ENCODE measurements at places on chromosomes 2 and 18.
A peak's percentile ranks its signal among the peaks of the same experiment; 100 is the strongest.

DNA sequence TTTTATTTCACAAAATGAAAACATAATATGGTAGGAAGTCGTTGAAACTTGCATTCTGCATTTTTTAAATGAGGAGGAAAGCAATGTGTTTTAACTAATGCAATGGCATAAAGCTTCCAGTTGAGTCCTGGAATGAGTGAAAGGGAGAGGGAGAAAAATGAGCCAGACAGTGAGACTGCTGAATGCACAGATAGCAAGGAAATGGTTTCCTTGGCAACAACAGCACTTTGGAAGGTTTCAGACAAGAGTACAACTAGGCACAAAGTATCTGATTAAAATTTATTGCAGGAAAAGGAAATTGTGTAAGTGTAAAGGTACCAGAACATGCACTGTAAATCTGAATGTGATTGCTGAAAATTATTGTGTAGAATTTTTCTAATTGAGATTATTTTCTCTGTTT lies 320.1 kb upstream of the KYNU start:
- no peak for DNase-seq

DNA sequence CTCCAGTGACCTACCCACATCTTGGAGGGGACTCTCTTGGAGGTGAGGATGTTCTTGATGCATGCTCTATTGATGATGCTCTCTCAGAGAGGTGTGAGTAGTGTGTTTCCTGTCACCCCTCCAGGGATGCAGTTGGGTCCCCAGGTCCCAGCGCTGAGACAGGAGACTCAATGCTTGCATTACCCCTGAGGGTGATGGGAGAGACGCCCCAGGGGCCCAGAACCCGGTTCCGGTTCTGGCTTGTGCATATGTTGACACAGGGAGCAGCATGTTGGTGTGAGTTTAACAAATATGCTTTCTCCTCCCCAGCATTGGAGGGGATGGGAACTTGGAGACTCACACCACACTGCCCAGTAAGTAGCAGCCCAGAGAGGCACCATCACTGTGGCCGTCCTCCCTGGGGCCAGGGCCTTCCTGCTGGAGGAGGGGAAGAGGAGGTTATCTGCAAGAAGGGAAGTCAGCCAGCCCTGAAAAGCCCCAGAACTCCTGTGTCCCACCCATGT lies 124.5 kb downstream of the PLB1 start:
- DNase-seq: no peak

- no peak for DNase-seq
Observed at GRCh38 chr2:9087121-9087681, 83.7 kb upstream of the MBOAT2 start.

DNA sequence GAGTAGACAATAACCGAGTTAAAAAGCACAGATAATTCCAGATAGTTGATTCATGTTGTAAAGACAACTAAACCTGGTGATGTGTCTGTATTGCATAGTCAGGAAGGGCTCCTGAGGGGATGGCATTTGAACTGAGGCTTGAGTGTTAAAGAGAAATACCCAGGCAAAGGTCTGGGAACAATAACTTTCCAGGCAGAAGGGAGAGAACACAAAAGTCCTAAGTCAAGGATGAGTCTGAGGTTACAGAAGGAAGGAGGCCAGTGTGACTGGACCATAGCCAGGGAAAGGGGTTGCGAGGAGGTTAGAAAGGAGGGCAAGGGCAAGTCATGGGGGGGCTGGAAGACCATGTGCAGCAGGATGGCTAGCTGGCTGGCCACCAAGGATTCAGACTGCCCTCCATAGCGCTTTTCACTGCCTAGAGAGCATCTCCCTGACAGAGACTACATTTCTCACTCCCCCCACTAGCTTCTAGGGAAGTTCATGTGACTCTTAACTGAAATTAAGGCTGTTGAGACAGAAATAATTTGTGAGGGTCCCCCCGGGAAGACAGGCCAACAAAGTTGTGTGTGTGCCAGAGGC lies 135.5 kb upstream of the CREB1 start:
- DNase-seq: no peak

DNA sequence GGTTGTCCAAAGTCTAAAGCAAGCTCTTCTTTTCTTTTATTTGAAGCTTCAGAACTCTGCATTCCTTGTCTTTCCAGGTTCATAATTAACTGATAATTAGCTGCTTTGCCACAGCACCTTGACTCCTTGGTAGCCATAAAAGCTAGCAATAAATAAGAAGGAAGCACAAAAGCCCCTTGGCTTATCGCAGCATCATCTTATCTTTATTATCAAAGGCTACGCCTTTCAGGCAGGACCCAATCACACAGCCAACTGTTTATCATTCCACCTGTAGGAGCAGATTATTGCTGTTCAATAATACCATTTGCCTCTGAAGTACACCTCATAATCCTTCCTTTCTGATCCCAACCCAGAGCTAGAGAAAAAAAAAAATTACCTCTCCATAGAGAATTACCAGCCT lies 489.2 kb downstream of the SATB2 start:
- DNase-seq: no peak

DNA sequence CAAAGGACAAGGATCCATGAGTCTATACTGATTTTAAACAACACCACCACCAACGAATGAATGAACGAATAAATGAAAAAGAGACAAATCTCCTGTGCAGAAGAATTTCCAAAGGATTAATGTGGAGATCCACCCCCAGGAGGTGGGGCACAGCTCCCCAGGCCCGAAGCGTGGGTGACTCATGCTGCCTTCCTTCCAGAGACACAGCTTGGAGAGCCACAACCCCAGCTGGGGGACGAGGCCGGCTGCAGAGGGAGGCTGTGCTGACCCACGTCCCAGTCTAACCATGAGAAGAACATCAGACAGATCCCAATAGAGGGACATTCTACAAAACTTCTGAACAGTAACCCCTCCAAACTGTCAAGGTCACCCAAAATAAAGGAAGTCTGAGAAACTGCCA lies 557.3 kb upstream of the SALL3 start:
- no peak for DNase-seq

DNA sequence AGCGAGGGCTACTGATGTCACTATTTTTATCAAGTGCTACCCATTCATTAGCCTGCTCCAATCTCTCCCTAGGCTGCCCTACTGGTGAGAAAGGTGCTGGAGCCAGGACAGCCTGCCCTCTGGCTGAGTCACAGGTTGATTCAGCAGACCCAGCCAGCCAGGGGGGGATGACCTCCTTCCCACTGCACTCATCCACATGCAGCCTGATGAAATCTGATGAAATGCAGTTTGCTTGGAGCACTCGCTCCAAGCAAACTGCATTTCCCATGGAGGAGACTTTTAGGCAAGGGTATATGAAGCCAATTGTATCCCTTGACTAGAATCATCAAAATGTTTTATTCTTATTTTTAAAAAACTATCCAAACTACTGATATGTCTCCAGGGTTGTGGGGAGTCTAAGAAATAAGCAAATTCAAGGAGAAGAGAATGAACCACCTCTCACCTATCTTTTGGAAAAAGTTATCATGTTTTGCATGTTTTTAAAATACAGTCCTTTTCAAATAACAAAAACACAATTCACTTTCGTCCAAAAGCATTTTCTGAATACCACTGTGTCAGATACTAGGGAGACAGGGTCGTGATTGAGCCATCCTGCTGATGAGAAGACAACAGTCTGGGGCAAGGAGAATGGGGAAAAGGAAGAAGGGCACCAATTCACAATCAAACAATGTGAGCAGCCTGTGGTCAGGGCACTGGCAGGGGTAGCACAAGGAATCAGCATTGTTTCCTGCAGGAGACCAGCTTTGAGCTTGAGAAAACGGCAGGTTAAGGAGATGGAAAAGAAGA lies 128.3 kb downstream of the AFF3 start:
- DNase-seq: no peak

GRCh38 chr2:110674620-110675555 lies 3.0 kb downstream of the BUB1 start:
- peak; percentile 42 for DNase-seq

- no peak for DNase-seq
Observed at GRCh38 chr18:2468051-2468450, 103.3 kb downstream of the METTL4 start.

DNA sequence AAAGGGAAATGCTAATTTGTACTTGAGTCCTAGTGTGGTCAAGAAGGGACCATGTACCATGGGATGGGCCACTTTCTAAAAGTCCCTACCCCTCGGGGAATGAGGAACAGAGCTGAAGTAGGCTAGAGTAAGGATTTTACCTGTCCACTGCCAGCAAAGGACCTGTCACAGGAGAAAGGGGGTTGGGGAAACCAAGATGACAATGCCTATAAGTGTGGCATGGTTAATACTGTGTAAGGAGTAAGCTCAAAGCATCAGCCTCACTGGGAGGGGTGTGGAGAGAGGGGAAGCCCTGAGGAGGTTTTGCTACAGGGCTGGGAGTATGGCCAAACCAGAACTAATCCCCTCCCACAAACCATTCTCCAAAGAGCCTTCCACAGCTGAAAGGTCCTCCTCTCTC lies 15.8 kb downstream of the GKN2 start:
- DNase-seq: no peak

- DNase-seq: no peak
Observed at GRCh38 chr2:145380436-145381017, 860.6 kb upstream of the ZEB2 start.

DNA sequence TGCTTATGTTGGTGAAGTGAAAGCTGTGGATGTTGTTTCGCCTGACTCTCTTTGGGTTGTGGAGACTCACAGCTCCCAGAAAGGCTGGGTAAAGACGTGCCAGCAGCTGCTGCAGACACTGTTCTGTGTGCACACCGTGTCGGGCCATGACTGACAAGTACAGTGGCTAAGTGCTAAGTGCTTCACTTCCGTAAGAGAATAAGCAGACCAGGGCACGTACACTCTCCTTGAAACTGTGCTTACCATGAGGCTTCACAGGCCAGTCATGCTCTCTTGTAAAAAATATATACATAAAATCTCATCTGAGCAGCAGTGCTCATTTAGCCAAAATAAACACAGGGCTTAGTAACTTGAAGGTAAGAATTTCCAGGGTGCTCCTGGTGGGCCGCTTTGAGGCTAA lies 86.0 kb downstream of the NRP2 start:
- no peak for DNase-seq

- DNase-seq: no peak
Observed at GRCh38 chr2:219611306-219611705, 13.6 kb downstream of the STK11IP start.

DNA sequence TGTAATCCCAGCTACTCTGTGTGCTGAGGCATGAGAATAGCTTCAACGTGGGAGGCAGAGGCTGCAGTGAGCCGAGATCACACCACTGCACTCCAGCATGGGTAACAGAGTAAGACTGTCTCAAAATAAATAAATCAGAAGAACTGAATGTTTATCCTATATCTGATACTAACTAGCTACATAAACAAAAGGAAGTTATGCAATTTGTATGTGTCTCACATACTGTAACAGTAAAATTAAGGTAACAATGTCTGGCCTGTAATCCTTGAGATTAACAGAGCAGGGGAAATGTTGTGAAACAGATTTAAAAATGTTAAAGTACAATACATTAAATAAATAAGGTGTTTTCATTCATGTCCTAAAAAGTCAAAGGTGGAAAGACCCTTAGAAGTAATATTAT lies 150.8 kb downstream of the MEMO1 start:
- no peak for DNase-seq

DNA sequence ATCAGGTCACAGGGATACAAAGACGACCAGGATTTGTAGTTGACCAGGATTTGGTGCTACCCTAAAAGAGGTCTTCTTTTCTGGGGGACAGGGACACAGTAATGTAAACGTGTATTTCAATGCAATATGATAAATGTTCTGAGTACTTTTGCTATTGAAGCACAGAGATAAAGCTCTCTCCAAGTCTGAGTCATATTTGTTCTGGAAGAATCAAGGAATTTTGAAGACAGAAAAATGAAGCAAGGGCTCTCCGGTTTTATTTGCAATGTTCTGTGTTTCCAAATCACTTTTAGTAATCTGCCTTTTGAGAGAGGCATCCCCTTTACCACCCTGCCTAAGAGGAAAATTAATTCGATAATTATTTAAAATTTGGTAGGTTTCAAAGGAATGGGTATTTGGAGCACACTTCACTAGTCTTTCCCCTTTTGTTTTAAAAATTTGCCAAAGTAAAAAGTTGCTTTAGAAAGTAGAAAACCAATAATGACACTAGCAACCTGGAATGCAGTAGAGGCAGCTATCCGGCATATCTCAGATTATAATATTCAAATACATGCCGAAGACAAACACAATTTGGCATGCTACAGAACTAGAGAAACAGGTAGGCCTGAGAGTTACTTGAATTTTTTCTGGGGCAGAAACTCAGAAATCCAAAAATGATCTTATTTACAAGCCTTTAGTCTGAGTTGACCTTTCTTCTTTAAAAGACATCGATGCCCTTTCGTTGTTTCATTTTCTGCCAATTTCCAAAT lies 82.7 kb downstream of the MREG start:
- DNase-seq: no peak

GRCh38 chr2:218807626-218808025 lies 24.0 kb downstream of the PRKAG3 start:
- no peak for DNase-seq

GRCh38 chr2:226773291-226773690 lies 26.3 kb downstream of the IRS1 start:
- no peak for DNase-seq

DNA sequence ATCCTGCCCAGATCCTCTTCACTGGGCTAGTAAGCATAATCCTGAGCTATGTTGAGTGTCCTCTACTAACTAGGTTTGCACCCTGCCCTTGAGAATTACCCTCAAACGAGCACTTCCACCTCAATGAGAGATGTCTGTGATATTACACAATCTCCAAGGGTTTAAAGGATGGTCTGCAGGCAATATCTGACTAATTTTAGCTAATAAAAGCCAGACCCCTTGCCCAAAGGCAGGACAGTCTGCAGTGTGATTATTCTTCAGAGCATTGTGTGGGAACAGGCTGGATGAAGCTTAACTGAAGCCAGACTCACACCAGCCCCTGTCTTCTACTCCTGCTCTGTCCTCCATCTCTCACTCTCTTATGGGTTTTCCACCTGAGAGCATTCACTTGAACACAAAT lies 544.9 kb upstream of the DDX18 start:
- DNase-seq: no peak

DNA sequence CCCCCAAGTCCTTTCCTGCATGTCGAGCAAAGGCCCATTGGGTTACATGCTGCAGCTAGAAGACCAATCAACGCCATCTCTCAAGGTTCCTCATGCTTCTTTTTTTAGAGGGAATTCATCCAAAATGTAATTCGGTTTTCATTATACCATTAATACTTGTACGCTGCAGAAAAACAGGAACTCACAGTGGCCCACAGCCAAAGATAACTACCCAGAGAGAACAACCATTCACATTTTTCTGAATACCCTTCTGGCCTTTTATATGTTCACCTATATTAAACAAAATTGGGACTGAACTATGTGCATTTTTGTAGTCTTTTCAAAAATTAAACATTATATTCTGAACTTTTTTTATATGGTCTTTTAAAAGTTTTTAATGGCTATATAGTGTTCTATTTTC lies 25.8 kb downstream of the FARP2 start:
- DNase-seq: no peak

DNA sequence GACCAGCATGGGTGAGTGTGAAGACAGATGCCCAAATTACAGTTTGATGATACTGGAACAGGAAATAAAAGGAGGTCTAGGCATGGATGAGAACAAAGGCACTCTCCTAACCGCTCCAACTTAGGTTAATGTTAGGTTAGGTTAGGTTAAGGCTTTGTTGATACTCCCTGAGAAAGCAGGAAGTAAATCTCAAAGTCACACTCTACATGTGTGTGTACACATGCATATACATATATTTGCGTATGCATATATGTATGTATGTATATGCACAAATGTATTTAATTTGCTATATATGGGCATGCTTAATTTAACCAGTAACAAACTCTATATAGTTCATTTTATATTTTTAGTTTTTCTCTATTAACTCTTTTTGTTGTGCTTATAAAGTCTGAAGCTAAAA lies 139.3 kb downstream of the UPP2 start:
- DNase-seq: no peak

GRCh38 chr18:40642692-40643229 lies 1312.3 kb upstream of the PIK3C3 start:
- DNase-seq: no peak
